ENCODE measurements at places on chromosomes 4 and X.

GRCh38 chrX:24203072-24203808 lies 53.7 kb downstream of the ZFX start:
- no peak for DNase-seq

DNA sequence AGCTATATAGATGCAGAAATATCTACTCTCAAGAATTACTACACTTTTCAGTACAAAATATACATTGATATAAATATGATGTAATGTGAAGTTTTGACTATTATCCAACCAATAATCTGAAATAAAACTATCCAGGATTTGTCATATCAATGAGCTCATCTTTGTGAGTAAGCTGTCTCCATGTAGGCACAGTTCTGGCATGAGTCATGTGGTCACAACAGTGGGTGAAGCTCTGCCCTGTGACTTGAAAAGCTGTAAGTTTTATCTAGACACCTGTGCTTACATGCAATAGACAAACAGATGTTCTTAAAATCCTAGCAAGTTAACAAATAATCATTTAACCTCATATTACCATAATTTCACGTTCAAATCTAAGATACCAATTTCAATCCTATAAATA lies 192.7 kb downstream of the GABRG1 start:
- no peak for DNase-seq

DNA sequence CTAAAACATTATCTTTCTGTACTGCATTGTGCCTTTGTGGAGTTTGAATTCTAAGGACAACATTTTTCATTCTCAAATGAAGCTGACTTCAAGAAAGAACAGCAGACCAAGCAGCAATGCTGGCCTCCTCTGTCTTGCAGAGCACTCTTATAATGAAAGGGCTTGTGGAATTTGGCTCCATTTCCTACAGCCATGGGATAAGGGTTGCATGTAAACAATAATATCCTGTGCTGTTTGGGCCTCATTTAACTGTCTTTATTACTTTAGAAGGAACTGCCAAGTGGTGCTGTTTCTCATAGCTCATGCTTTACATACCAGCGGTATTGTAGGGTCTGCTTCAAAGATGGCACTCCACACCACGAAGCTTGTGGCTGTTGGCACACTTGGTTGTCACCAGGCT lies 111.4 kb upstream of the EOLA2 start:
- DNase-seq, result no peak

DNA sequence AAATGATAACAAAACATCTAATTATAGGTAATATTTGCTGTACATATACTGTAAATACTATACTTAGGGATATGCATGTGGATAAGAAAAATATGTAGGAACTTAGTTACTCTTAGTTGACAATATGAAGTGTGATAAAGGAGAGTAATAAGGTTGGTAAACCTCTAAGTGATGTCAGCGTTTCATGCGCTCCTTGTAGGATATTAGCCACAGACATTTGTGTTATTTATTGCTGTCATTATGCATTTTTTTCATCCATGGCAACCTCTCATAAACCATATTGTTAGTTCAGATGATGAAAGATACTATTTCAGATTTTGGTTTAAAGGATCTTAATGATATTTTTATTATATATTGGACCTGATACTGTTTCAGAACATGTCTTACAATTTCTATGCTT lies 298.1 kb upstream of the PITX2 start:
- DNase-seq, result no peak

DNA sequence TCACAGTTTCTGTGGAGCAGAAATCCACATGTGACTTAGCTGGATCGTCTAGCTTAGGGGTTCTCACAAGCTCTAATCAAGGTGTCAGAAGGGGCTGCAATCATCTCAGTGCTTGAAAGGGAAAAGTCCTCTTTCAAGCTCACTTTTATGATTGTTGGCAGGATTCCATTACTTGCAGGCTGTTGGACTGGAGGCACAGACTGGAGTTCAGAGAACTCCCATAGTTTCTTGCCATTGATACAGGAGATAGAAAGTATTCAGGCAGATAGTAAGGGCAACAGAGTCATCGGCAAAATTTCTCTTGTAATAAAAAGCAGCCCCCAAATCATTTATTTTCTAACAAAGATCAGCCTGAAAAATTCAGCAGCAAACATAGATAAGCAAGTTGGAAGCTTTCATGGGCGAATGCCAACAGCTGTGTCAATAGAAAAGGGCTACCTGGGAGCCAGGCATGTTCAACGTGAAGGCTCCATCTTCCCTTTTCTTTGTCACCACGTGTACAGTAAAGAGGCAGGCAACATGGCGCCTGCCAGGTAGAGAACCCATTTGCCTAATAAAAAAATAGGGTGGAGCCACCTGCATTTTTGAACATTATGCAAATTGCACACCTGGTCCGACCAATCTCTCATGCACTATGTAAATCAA lies 64.4 kb downstream of the CXCL13 start:
- DNase-seq, result no peak

DNA sequence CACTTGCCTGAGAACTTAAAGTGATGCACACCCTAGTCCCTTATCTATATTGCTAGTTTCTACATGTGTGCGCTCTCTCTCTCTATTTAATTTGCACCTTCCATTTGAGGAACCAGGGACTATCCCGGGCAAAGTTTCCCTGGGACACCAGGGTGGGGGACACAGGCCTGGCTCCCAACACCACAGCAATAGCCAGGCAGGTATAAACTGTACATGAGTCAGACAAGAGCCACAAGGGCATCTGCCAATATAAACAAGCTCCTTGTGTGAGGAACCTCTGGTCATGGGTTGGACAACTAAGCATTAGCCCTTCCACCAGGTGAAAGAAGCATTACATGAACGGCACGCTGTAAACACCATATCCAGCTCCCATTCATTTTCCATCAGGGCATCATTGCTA lies 455.5 kb downstream of the STIM2 start:
- DNase-seq, result no peak

DNA sequence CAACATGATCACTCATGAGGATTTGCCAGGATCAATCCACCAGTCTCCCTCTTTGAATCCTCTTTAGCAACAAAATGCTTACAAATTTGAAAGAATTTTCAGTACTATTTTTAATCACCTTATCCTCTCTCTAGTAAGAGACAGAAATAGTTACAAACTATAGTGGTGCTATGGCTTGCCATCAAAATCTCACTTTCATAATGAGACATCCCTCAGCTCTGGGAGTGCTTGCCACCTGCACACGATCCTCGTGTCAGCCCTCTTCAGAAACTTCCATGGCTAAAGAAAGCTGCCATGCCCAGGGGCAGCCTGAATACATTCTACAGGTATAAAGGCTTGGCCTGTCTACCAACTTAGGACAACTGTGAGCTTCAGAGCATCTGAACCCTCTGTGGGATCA lies 5.1 kb upstream of the DHX15 start:
- DNase-seq, result no peak

- DNase-seq, result peak; percentile 34
Observed at GRCh38 chr4:137420901-137421396, 111.3 kb downstream of the PCDH18 start.

GRCh38 chrX:1833656-1834360 lies 218.9 kb downstream of the ASMT start:
- DNase-seq, result no peak

- DNase-seq, result no peak
Observed at GRCh38 chrX:151596282-151596681, 32.8 kb downstream of the PASD1 start.

DNA sequence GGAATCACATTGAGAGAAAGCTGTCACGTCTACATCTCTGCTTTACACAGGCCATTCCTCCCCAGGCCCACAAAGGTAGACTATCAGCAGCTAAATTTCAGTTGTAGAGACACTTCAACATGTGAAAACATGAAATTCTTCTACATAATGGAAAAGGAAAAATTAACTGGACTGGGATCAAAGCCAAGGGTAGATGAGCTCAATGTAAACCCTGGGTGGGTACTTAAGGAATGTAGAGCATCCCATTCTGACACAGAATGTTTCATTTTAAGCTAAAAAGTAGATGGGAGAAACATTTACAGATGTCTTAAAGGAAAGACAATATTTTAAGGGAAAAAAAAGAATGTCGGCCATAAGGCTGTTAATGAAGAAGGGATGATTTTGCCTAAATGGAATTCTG lies 51.3 kb upstream of the NPNT start:
- DNase-seq, result no peak

- peak; percentile 53 for DNase-seq
Observed at GRCh38 chr4:185127021-185127925, 15.8 kb upstream of the SLC25A4 start.

- DNase-seq, result no peak
Observed at GRCh38 chrX:14220386-14220944, 190.8 kb upstream of the GEMIN8 start.

- no peak for DNase-seq
Observed at GRCh38 chr4:109978704-109979454, 66.2 kb downstream of the EGF start.

- DNase-seq, result no peak
Observed at GRCh38 chrX:152177497-152178269, 39.3 kb upstream of the MAGEA10 start.

GRCh38 chr4:18103876-18104605 lies 82.5 kb upstream of the LCORL start:
- no peak for DNase-seq

DNA sequence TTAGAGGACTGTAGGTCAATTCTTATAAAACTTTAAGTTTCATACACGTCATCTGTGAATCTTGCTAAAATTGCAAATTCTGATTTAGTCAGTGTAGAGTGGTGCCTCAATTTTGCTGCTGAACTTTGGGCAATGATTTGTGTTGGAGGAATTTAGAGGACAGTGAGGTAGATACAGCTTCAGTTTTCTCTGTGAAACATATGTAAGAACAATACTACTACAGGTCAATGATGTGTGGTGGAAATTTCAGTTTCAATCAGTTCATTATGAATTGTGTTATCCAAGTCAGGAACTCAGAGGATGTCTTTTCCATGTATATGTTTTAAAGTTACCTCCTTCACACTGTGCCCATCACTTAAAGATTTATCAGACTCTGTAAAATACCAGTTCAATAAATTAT lies 1597.8 kb upstream of the PCDH10 start:
- DNase-seq, result no peak

DNA sequence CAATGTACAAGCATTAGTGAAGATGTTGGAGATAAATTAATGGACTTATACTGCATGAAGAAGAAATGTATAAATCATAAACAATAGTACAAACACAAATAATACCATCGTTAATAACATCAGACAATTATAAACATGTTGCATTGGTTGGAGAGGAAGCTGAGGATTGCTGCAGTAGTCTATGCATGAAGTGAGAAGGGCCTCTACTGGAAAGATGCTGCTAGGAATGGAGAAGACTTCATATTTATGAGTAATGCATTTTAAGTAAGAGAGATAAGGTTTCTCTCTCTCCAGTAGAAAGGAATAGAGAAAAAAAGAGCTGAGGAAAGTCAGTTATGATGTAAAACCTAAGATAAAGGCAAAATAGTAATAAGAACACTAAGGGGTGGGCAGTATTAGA lies 247.8 kb downstream of the GRID2 start:
- DNase-seq, result no peak

- no peak for DNase-seq
Observed at GRCh38 chr4:59341506-59341905, 1858.6 kb upstream of the ADGRL3 start.

DNA sequence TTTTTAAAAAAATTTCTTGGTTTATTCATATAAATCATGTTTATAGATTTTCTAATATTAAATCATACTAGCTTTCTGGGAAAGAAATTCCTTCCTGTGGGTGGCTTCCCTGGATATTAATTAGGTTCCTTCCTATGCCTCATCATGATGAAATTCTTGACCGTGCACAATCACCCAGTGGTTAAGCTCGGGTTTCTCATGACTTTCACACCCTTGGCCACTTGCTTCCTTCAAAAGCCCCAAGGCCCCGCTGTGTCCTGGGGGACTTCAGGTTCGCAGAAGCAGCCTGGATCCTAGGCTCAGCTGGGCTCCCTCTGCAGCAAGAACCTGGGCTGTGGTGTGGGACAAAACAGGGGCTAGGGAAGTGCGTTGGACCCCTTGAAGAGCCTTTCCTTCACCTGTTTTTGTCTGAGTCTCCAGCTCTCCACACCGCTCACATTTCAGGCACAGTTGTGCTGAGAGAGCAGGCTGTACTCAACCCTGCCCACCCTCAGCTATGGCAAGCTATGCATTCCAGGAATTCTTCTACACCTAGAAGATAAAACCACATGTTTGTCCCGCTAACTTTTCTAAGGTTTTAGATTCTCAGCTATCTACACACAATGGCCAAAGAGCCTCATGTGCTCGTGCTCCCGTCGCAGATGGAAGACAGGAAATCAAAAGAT lies 48.9 kb upstream of the TMSB15B start:
- peak; percentile 10 for DNase-seq

DNA sequence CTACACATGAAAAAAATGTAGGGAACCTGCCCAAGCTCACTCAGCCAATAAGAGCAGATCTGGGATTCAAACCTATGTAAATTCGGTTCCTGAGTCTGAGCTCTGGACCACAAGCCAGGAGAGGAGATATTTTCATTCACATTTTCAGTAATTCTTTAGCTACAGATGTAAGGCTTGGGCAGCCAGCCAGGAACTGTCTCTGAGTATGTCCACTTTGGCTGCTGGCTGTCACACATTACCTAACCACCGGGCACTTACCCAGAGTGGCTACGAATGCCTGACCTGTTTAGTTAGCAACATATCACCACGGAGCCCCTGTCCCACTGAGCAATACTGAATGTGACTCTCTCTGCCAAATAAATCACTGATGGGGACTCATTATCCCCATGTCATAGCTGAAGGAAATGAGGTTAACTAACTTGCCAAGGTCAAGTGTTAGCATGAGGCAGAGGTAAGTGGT lies 15.3 kb downstream of the USP46 start:
- DNase-seq, result no peak

GRCh38 chr4:184825896-184826690 lies at the start of gene ACSL1:
Gene ACSL1 (minus strand): TSS chr4:184825968. CDS start chr4:184803514, 22,454 bp downstream.
- DNase-seq, result peak; percentile 75

DNA sequence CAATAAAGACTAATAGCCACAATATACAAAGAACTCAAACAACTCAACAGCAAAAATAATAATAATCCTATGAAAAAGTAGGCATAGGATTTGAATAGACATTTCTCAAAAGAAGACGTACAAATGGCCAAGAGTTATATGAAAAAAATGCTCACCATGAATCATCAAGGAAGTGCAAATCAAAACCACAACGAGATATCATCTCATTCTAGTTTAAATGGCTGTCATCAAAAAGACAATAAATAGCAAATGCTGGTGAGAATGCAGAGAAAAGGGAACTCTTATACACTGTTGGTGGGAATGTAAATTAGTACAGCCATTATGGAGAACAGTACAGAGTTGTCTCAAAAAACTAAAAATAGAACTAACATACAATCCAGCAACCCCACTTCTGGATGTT lies 18.8 kb downstream of the TLR6 start:
- DNase-seq, result no peak

Measured in WTC11 (cell line).